Hepatocyte (in vitro differentiated cells): ENCODE measurements at places on chromosomes 3 and 15. TPM values are rescaled to one million over a fixed set of nuclear protein-coding genes. Genes with fewer than 3 reads are reported as not detected.

RHOV gene
- 1.2 and 1.7 TPM in 2 replicates for total RNA-seq

SLC28A2 gene
- 1.5 and 1.8 TPM in 2 replicates for total RNA-seq

CD200R1 gene
- 0.20 and 0.93 TPM in 2 replicates for total RNA-seq

MEGF11 gene
- 0.07 and 0.12 TPM in 2 replicates for total RNA-seq

GATM gene
- total RNA-seq = 231 and 268 TPM in 2 replicates

ABHD17C gene
- 19.3 and 21.9 TPM in 2 replicates for total RNA-seq

NISCH gene
- total RNA-seq = 52.1 and 74.5 TPM in 2 replicates

ATP13A4 gene
- total RNA-seq = 14.2 and 18.2 TPM in 2 replicates

PIGZ gene
- total RNA-seq = 11.1 and 18.0 TPM in 2 replicates

MKRN3 gene
- 0.57 TPM in 1 of 2 replicates, not detected in the other for total RNA-seq

MEX3B gene
- 6.9 and 10.0 TPM in 2 replicates for total RNA-seq

TM4SF1 gene
- total RNA-seq = 164 and 166 TPM in 2 replicates

ZNF639 gene
- 54.9 and 60.3 TPM in 2 replicates for total RNA-seq

LRRIQ4 gene
- not detected in 2 replicates for total RNA-seq

MED12L gene
- 2.7 TPM in 2 replicates for total RNA-seq

CSPG5 gene
- 0.44 and 0.47 TPM in 2 replicates for total RNA-seq

ALAS1 gene
- total RNA-seq = 81.8 and 85.3 TPM in 2 replicates

THBS1 gene
- total RNA-seq = 191 and 220 TPM in 2 replicates

HDAC11 gene
- total RNA-seq = 8.1 and 8.4 TPM in 2 replicates

TICRR gene
- 1.3 and 2.3 TPM in 2 replicates for total RNA-seq

HTR3E gene
- not detected in 2 replicates for total RNA-seq

GOLGA8N gene
- 1.8 and 3.2 TPM in 2 replicates for total RNA-seq

ANKRD34C gene
- 0.04 TPM in 1 of 2 replicates, not detected in the other for total RNA-seq

GNAT1 gene
- total RNA-seq = not detected in 2 replicates

COL6A5 gene
- total RNA-seq = 0.08 and 1.1 TPM in 2 replicates

SH2D7 gene
- total RNA-seq = not detected in 2 replicates

HRG gene
- 1.7 and 3.8 TPM in 2 replicates for total RNA-seq

FEM1B gene
- 54.8 and 62.8 TPM in 2 replicates for total RNA-seq

CADPS gene
- total RNA-seq = 6.6 and 8.1 TPM in 2 replicates

TRIM42 gene
- not detected in 2 replicates for total RNA-seq

CAND2 gene
- total RNA-seq = 3.3 and 5.0 TPM in 2 replicates

C3orf20 gene
- total RNA-seq = 0.07 TPM in 1 of 2 replicates, not detected in the other

SPATA12 gene
- 0.08 and 0.10 TPM in 2 replicates for total RNA-seq

CLDN1 gene
- total RNA-seq = 106 and 123 TPM in 2 replicates

PCSK6 gene
- total RNA-seq = 40.5 and 52.5 TPM in 2 replicates

CCR9 gene
- 0.20 and 0.44 TPM in 2 replicates for total RNA-seq

GUCA1C gene
- 0.28 TPM in 1 of 2 replicates, not detected in the other for total RNA-seq

FGF12 gene
- 2.1 and 4.9 TPM in 2 replicates for total RNA-seq

GOLGA8R gene
- 1.6 and 2.0 TPM in 2 replicates for total RNA-seq

SEMA5B gene
- total RNA-seq = 0.88 and 1.4 TPM in 2 replicates

MOBP gene
- 0.10 and 0.40 TPM in 2 replicates for total RNA-seq

TMCO5A gene
- not detected in 2 replicates for total RNA-seq

TRH gene
- total RNA-seq = not detected in 2 replicates

TLR9 gene
- total RNA-seq = not detected in 2 replicates

UROC1 gene
- 2.2 and 4.2 TPM in 2 replicates for total RNA-seq

PCOLCE2 gene
- 10.8 and 11.2 TPM in 2 replicates for total RNA-seq
